Urinary bladder (tissue), 4 donors: ENCODE measurements at places on chromosomes 6 and 20. TPM values are rescaled to one million over a fixed set of nuclear protein-coding genes. Genes with fewer than 3 reads are reported as not detected.

The MEP1A gene
- total RNA-seq: not detected

The RSPH4A gene
- total RNA-seq: 0.90 TPM

The SNX14 gene
- 207 TPM for total RNA-seq

The SPAG4 gene
- 1.6 TPM for total RNA-seq

The ZSCAN23 gene
- total RNA-seq: 15.5 TPM

The MUCL3 gene
- not detected for total RNA-seq

The HMGCLL1 gene
- 14.6 TPM for total RNA-seq

DNA sequence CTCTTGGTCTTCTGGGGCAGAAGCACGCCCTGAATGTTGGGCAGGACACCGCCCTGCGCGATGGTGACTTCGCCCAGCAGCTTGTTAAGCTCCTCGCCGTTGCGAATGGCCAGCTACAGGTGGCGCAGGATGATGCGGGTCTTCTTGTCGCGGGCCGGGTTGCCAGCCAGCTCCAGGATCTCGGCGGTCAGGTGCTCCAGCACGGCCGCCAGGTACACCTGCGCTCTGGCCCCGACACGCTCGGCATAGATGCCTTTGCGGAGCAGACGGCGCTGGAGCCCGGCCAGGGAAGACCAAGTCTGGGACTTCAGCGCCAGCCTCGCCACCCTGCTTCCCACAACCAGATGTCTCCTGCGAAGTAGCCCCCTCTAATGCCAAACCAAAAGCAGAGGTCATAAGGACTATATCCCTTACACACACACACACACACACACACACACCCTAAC is 8.0 kb upstream of the SLC17A3 start:
- DNase-seq: no peak

DNA sequence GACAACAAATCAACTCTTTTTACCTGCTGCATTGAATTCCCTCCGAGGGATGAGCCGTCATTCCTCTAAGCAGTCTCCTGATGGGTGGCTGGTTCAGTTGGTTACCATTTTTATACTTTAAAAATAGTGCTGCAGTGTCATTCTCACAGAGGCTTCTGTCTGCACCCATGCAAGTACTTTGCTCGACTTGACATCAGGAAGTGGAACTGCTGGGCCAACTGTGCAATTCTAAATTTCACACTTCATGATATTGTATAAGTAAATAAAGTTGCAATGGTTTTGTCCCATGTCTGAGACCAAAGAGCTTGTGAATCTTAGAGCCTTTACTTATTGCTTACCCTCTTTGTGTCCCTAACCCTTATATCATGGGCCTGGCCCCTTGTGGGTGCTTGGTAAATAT is 2.5 kb downstream of the BTN3A1 start:
- no peak for DNase-seq

GRCh38 chr20:64232794-64233193 is 22.8 kb upstream of the PCMTD2 start:
- no peak for DNase-seq

DNA sequence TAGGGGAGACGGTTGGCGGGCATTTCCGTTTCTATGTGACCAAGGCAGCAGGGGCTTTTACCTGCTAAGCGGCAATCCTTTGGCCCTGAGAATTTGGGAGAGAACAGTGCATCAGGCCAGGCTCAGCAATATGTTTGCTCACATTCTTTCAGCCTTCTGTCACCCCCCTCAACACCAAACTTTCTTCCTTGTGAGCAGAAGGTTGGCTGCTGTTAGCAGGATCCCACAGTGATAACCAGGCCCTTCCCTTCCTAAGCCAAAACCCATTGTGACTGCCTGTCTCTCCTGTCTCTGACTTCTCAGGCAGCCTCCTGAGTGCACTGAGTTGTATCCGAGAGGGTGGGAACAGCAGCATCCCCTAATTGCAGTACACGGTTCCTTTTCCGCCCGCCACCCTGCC is 43.7 kb downstream of the STK35 start:
- DNase-seq: no peak

DNA sequence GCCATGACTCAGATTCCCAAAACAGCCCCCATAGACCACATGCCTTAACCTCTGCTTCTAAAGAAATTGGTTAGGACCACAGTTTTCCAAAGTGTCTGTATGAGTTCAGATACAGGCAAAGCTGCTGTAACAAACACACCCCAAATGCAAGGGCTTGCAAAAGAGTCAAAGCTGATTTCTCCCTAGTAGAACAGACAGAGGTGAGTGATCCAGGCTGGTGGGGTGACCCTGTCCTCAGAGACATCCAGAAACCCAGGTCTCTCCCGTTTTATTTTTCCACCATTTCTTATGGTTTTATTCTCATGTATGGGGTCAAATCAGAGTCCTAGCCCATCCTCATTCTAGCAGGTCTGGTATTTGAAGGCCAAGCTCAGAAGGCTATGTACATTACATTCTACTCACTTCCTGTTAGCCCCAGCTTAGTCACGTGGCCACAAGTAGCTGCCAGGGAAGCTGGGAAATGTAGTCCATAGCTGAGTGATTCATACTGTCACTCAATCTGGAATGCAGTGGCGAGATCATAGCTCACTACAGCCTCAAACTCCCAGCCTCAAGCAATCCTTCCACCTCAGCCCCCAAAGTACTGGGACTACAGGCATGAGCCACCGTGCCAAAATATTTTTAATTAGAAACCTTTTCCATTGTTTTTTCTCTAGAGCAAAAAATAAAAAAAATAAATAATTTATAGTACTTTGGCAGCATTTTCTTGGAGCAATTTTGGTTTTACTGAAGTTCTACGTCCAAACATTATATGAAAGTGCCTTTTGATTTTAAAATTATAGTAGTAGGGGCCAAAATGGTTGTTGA is 175.2 kb downstream of the ZMYND8 start:
- DNase-seq: no peak
